ENCODE measurements at places on chromosomes 16 and 17. TPM values are rescaled to one million over a fixed set of nuclear protein-coding genes. Genes with fewer than 3 reads are reported as not detected.

- DNase-seq = no peak
These were observed 4.5 kb downstream of the HOXB9 start for GRCh38 chr17:48621410-48622392.

DNA sequence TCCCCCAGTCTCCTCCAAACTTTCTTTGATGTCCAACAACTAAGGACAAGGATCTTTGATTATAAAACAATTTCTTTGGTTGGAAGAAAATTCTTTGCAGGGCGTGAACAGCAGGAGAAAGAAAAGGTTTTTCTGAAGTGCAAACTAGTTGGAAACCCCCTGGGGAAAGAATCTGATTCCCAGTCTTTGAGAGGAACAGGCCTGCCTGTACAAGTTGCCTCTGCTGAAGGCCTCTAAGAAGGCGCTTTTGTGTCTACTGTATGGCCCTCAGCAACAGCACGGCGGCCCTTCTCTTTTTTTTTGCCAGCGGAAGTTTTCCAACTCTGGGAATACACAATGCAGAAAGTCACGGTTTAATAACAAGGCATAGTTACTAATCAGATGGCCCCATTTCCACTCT lies 14.0 kb downstream of the RNF43 start:
- DNase-seq = no peak

GRCh38 chr17:44568945-44569858 lies 11.9 kb downstream of the FZD2 start:
- DNase-seq = no peak

DNA sequence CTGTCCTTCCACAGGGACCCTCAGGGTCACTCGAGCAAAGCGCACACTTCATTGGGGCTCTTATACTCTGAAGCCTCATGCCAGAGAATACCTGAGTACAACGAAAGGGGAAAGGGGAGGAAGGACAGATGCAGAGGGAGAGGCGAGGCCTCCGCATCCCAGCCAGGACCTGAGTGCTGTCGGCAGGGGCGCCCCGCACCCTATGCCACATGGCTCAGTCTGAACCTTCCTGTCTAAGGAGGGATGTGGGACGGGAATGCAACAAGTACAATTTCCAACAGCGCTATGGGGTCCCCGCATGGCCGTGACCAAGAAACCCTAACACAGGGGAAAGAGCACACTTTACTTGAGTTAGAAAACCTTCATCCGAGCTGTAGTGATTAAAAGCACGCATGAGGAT lies 39.8 kb upstream of the FAAP100 start:
- no peak for DNase-seq

- DNase-seq = no peak
These were observed 164.2 kb downstream of the CNTNAP4 start for GRCh38 chr16:76441391-76441790.

GRCh38 chr16:31472709-31473203 lies 804 bp downstream of the TGFB1I1 start:
- peak; percentile 98 for DNase-seq

DNA sequence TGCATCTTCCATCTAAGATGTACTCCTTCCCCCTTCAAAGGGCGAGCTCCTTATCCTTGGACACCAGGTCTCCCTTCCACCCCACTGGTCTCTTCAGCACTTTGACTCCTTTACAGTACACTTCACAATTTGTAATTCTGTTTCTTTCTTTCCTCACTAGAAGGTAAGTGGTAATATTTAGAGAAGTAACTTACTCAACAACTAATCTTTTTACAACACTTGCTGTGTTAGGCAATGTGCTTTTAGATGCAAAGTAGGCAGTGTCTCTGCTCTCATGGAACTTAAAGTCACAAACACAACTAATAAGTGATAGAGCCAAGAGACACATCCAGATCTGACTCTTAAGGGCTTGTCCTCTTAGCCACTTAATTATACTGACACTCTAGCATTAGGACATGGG lies 6.4 kb downstream of the SIAH1 start:
- no peak for DNase-seq

GRCh38 chr16:51761001-51761400 lies 609.9 kb upstream of the SALL1 start:
- DNase-seq = no peak

- no peak for DNase-seq
These were observed 362 bp downstream of the KLHDC4 start for GRCh38 chr16:87765473-87765775.

- DNase-seq = no peak
These were observed 47.1 kb downstream of the TEX2 start for GRCh38 chr17:64216000-64216337.

GRCh38 chr17:72369366-72369765 lies 248.5 kb downstream of the SOX9 start:
- no peak for DNase-seq

- DNase-seq = no peak
These were observed 6.8 kb downstream of the TELO2 start for GRCh38 chr16:1499756-1500464.

DNA sequence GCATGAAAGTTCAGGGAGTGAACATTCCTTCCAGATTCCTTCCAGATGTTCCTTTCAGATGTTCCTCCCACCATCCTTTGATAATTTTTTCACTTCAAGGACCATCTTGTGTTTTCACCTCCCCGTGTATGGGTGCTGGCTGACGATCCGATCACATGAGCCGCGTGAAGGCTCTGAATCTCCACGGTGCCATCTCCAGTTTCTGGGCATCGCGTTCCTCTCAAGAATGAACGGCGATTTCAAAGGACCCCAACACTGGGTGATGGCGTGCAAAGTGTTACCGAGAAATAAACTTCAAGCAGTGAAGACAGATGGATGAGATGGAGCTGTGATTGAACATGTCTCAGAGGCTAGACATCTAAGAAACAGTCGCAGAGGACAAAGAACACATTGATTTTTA lies 245.3 kb downstream of the GSG1L start:
- peak; percentile 40 for DNase-seq

DNA sequence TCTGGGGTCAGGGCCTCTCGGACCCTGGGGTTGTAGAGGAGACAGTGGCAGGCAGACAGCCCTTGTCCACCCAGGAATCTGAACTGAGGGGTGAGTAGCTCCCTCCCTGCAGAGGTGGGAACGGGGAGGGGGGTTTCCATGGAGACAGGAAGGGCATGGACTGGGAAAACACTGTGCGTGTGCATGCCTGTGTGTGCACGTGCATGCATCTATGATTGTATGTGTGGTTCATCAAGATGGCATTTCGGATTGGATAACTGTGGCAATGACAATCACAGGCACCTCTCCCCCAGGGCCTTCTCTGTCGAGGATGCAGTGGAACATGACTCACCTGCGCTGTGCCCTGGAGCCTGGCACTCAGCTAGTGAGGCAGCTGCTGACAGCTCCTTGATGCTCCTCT lies 6.1 kb upstream of the CD300C start:
- DNase-seq = peak; percentile 62

Gene MEOX1
- total RNA-seq = 6.7 TPM

DNA sequence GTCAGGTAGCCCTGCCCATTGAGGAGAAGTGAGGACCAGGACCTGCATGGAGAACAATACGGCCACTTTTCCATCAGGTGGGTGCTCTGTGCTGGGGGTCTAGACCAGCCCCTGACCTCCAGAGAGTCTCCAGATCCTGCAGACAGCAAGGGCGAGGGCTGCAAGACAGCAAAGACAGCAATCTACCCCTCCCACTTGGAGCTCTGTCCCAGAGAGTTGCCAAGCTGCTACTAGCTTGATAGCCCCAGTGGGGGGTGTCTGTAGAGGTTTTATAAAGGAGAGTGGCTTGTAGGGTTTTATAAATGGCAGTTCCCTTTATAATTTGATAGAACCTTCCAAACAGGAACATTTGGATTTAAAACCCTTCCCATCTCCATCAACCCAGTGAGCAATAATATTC lies 16.7 kb upstream of the SLFN11 start:
- DNase-seq = no peak

DNA sequence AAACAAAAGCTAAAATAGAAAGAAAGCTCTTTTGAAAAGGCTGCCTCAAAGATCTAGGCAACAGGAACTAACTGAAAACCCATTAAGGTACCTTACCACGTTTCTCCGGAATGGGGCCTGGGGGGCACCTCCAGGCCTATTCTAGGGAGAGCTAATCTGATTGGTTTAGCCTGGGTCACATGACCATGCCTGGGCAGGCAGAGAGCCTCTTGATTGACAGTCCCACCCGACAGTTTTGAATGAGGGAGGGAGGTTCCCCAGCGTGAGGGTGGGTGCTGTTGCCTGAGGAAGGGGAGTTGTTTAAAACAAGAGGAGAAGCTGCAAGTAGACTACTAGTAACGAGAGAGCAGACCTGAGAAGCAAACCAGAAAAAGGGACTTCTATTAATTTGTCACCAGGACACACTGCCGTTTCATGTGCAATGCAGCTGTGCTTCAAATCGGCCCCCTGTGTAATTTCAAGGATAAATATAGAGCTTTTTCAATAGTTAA lies 143.4 kb upstream of the HS3ST2 start:
- DNase-seq = no peak

Gene CTRB1
- 4.0 TPM for total RNA-seq

Gene KRTAP9-4
- not detected for total RNA-seq

All from posterior vena cava (tissue), 2 donors.